Hindlimb muscle (tissue), 1 donor: ENCODE measurements at places on chromosomes 2 and 18.
A peak's percentile ranks its signal among the peaks of the same experiment; 100 is the strongest.

GRCh38 chr18:57780706-57781347 is 22.3 kb downstream of the ATP8B1 start:
- DNase-seq, result peak; percentile 32

DNA sequence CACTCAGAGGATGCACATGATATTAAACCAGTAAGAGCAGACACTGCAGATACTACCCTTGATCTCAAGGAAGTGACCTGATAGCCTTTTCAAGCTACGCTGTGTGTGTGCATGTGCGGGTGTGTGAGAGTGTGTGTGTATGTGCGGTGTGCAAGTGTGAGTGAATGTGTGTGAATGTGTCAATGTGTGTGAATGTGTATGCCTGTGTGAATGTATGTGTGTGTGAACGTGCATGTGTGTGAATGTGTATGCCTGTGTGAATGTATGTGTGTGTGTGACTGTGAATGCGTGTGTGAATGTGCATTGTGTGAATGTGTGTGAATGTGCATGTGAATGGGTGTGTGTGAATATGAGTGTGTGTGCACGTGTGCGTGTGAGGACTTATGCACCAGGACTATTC is 53.8 kb downstream of the KCNG2 start:
- DNase-seq, result no peak

GRCh38 chr2:228507870-228508269 is 326.4 kb upstream of the SPHKAP start:
- no peak for DNase-seq

DNA sequence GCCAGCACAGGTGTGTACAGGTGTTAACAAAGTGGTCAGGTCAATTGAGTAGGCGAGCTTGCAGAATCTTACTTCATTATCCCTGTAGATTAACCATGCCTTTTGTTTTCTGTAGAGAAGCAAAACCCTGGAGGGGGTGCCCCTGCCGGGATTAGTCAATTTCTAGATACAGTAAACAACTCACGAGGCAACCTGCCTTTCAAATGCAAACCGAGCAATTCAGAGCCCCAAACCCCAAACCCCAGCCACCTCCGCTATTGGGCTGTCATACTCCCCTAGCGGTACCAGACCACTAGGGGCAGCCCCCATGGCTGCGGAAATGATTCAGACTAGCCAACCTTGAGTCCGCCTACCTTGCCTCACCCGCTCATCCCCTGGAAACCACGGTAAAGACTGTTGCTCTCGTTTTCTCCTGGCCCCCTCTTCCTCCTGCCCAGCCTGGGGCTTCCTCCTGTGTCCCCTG is 61.4 kb upstream of the KIF5C start:
- DNase-seq, result no peak

- no peak for DNase-seq
Observed at GRCh38 chr2:154846842-154847241, 148.3 kb downstream of the KCNJ3 start.
